ENCODE measurements at places on chromosomes 7 and 10.
A peak's percentile ranks its signal among the peaks of the same experiment; 100 is the strongest.

DNA sequence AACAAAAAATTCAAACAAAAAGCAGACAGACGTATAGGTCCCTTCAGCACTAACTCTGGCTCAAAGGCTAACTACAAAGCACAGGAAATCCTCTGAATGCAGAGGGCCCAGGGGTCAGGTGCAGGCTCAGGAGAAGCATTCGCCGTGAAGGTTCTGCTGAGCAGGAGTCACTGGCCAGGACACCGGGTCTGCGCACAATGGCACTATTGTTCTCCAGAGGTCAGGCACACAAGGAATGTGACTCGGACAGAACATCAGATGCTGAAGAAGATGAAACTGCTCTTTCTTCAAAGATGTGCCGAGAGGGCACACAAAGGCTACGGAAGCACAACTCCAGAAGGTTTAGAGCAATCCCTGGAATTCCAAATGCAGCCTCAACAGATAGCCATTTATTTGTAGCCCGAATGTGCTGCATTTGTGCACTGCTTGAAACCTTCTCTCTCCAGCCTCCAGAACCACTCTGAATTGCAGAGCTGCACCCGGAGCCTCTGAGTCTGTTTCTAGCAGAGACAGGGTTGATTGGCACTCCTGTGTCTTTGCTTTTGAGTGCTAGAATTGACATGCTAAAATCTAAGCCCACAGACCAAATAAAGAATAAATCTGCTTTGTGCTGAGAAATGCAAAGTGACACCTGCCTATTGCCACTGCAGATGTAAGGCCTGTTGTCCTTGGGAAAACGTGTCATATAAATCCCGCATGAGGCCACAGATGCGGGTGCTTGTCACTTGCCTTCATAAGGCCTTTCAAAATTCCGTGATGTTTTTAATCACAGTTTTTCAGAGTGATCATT, 85.4 kb upstream of the AFAP1L2 start:
- DNase-seq, result no peak

GRCh38 chr7:93890041-93890463, 501 bp downstream of the TFPI2 start:
- DNase-seq, result peak; percentile 46

DNA sequence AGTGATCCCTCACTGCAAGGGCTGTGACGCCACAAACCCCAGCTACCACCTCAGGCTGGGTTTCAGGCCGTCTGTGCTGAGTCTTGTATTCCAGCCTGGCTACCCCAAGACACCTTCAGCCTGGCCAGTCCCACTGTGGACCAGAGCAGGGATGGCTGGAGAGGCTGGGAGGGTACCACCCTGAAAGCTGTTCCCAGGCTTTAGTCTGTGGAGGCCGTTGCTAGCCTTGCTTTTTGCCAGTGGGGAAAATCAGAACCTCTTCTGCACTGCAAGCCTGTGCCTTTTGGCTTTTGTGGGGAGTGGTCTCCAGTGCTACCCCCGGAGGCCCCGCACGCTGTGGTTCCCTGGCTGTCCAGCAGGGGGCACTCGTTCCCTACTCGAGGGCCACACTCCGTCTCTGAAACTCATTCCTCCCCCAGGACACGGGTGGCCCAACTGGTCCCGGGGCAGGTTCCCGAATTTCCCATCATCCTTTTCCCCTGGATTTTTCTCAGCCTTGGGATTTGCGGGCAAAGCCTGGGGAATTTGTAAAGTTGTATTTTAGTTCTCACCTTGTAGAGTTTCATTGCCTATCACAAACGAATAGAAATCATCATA, 128.4 kb upstream of the BTBD16 start:
- DNase-seq, result peak; percentile 81

- no peak for DNase-seq
Observed at GRCh38 chr10:32039734-32040133, 16.5 kb downstream of the KIF5B start.

DNA sequence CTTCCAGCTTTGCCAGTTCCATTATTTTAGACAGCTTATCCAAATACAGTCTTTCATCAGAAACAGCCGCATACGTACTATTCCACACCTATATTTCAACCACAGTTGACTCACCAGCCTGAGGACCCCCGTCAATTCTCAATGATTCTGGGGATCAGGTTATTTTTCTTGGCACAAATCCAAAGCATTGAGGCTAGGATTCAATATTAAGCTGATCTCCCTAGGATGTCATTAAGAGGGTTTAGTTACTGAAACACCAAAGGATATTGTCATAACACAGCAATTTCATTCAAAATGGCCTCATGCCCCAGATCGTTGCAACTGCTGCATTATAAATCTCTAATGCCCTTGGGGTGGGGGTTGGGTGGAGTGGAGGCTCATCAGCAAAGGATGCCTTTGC, 214.6 kb downstream of the PTEN start:
- no peak for DNase-seq

- DNase-seq, result no peak
Observed at GRCh38 chr10:102286216-102286615, 40.9 kb downstream of the GBF1 start.

GRCh38 chr7:129188372-129188891, at the start of gene SMO:
Gene SMO (plus strand): TSS chr7:129188633. CDS start chr7:129189152, 519 bp downstream.
- peak; percentile 87 for DNase-seq

DNA sequence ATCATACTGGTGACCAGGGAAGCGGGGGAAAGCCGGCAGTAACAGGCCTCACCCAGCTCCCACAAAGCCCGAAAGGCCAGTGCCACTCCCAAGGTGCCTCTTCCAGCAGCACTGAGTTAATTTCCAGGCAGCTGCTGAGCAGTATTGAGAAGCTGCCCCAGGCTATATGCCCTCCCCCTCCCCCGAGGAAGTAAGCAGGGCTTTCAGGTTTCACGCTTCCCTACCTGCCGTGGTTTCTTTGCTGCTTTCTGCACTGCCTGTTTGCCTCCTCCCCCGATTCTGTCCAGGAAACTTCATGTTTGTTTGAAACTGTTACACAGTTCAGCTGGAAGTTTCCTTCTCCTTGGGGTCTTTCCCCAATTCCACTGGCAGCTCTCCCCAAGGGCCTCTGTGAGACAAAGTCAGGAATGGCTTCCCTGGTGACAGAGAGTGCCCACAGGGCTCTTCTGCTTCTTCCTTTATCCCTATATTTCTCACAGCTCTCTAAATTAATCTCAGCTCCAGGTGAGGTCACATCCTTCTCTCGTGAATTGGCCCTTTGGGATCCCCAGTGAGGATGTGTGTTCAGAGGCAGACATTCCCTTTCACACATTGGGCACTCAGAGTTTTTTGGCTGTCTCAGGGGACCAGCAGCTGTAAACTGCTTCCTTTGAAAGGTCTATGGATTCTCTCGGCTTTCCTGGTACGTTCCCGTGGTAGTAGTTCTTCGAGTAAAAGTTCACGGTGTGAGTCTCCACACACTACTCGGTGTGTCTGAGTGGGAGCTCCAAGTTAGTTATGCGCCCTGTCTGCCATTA, 19.4 kb downstream of the C1GALT1 start:
- peak; percentile 16 for DNase-seq

DNA sequence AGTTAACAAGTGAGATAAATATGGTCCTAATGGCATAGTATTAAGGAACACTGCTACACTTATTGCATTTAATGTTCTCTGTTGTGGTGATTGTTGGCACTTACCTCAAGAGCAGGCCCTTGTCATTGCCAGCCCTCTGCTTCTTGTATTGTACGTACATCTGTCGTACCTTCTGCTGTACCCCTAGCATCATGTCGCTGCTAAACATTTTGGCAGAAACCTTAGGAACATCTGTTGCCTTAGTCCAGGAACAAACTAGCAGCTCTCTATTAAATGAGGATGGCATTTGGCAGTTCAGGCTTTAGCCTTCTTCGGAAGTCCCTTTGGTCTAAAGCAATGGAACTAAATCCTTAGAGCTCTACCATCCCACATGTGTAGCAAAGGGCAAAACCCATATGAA, 47.6 kb downstream of the PRKG1 start:
- DNase-seq, result no peak

DNA sequence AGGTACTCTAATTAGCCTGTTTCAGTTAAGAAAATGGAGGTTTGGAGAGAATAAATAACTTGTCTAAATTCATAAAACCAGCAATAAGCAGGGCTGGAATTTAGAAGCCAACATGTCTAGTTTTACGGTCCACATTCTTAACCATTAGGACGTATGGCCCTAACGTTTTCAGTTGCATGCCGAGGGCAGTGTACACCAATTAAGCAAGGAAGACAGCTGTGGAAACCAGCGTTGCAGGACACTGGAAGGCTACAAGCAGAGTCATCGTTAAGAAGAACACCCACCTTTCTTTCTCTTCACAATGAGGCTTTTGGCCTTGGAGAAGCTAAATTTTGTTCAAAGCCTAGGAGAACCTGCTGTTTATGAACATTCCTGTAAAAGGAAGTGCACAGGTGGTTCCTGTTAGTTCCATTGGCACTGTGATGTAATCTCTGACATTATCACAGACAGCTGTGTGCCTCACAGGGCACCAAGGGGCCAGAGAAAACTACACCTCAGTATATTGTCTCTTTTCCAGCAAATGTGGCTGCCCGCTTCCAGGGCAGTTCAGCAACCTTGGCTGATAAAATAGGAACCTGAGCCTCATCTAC, 21.0 kb downstream of the MPP7 start:
- DNase-seq, result no peak

GRCh38 chr10:84606428-84606827, 278.0 kb downstream of the CCSER2 start:
- DNase-seq, result no peak

GRCh38 chr10:98272245-98272644, 4.3 kb upstream of the LOXL4 start:
- DNase-seq, result no peak

DNA sequence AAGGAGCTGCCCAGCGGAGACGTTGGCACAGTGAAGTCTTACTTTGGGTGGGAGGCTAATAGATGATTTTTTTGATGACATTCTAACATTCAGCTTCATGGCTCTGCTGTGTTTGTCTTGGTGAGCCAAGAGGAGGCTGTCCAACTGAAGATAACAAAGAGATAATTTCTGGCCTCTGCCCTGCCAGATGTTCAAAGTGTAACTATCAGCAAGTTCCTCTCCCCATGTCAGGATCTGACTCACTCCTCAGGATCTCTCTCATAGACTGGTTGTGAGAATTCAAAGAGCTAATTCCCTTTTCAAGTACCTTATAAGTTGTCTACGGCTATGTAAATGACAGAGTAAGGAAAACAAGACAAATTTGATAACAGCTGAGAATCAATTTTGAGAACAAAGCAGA, 1340.9 kb downstream of the XPNPEP1 start:
- DNase-seq, result no peak

- no peak for DNase-seq
Observed at GRCh38 chr10:61376908-61377368, 76.2 kb downstream of the TMEM26 start.

DNA sequence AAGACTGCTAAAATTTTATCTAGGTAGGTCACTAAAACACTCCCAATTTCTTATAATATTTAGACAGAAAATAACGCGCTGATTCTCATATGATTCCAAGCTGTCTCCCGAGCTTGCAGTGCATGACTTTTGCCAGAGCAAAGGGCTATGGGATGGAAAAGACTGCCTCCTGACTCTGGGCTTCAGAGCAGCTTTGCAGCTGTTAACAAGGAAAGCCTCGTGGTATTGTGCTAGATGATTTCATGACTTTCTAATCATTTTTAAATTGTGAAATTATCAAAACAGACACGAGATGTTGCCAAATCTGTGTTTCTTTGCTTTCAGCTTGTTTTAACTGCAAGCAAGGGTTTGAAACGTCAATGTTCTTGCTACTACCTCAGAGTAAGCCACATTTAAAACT, 238.3 kb downstream of the AGMO start:
- no peak for DNase-seq

DNA sequence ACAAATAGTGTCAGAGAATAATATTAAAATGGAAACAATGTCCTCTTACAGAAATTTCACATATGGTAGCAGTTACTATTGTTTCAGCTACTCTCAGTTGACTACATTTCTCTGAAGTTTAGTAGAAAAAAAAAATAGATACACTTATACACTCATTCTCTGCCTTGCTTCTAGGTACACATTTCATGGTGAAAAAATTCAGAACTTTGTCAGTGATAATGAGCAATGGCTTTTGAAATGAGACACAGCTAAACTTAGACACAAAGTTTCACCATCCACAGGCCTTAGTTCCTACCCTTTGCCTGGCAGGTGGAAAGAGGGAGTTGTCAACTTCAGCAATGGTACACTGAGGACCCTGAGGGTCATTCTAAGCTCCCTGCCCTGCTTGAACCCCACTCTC, 69.2 kb downstream of the CPVL start:
- DNase-seq, result no peak

- no peak for DNase-seq
Observed at GRCh38 chr10:49426490-49427360, 30.8 kb upstream of the DRGX start.

GRCh38 chr7:96837593-96837992, 127.9 kb upstream of the SEM1 start:
- no peak for DNase-seq

- DNase-seq, result no peak
Observed at GRCh38 chr7:35714407-35714806, 19.5 kb upstream of the HERPUD2 start.

DNA sequence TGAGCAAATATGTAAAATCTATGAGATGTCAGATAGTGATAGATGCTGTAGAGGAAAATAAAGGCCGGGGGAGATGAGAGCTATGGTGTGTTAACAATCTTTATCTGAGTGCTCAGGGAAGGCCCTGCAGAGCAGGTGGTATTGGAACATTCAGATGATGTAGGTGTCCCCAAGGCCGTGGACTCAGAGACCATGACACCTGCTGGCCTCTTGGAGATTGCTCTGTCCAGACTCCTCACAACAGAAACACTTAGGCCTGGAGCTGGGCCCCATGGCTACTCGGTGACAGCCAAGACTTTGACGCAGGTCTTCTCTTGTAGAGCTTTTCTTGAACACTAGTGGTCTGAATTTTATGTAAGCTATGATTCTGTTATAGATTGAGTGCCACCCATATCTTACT, 13.3 kb downstream of the AKR1E2 start:
- no peak for DNase-seq

DNA sequence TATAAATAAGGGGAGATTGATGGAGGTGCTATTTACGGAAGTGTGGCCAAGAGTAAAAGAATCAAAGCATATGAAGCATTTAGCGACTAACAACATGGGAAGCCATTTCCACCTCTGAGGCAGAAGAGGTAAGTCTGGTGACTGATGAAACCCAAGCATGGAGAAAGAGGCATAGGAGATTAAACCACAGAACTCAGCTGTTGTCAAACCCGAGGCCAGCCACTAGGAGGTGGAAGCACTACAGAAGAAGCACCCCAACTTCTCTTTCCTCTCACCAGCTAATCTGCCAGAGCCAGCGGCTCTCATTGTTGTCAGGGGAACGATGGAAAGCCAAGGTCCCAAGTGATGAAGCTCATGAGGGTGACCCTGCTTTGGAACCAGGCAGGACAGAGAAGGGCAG, 19.6 kb upstream of the CNTNAP2 start:
- peak; percentile 22 for DNase-seq

- DNase-seq, result no peak
Observed at GRCh38 chr10:71740069-71740653, 20.6 kb upstream of the C10orf105 start.

DNA sequence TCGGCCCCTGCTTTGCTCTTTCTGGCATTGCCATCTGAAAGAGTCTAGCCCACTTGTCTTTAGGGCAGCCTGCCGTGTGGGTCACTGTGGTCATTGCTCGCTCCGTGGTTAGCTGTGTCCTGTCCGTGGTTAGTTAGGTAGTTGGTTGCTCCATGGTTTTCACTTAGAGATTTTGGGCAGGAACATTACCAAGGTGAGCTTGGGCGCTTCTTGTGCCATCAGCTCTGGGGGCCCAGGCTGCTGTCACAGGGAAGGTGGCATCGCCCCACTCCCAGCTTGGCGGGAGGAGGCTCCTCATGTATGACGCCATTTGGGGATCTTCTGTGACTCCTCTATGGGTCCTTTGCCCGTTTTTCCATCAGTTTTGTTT, 53.1 kb downstream of the INPP5A start:
- DNase-seq, result no peak

GRCh38 chr10:22427890-22428571, 82.7 kb downstream of the SPAG6 start:
- no peak for DNase-seq
